ENCODE measurements at places on chromosomes 2 and 18.

- DNase-seq = no peak
Measured at GRCh38 chr2:65710779-65711295, 278.4 kb upstream of the SPRED2 start.

DNA sequence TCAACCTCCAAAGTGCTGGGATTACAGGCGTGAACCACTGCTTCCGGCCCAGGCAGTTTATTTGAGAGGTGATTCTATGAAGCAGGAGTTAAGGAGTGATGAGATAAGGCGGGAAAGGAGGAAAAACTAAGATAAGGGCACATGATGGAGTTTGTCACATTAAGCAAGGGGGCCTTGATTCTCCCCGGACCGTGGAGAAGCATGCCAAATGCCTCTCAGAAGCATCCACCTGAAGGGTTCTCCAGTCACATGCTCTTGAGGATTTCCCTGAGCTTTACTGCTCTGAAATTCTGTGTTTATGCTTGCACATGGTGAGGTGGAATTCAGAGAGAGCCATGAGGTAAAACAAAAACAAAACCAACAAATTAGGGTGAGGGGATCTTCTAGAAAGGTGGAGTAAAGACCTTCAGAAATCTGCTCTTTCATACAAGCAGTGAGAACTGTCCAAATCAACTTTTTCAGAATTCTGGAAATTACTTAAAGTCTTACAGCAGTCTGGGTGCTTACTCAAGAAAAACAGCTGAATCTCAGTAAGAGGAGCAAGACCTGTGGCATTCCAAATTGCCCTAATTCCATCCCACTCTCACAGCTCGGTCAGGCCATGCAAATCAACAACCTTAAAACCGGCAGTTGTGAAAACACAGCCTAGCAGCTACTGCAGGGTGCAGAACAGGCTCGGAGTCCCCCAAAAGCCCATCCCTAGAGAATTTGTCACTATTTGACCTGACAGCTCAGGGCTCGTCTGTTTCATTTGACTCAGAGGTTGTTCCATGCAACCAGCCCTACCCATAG is 69.1 kb upstream of the CTLA4 start:
- no peak for DNase-seq

- no peak for DNase-seq
Measured at GRCh38 chr2:54962935-54963440, 87.3 kb downstream of the RTN4 start.

- no peak for DNase-seq
Measured at GRCh38 chr18:30754846-30755245, 287.7 kb downstream of the DSC3 start.

- no peak for DNase-seq
Measured at GRCh38 chr18:1350931-1351450, 446.3 kb downstream of the ADCYAP1 start.

DNA sequence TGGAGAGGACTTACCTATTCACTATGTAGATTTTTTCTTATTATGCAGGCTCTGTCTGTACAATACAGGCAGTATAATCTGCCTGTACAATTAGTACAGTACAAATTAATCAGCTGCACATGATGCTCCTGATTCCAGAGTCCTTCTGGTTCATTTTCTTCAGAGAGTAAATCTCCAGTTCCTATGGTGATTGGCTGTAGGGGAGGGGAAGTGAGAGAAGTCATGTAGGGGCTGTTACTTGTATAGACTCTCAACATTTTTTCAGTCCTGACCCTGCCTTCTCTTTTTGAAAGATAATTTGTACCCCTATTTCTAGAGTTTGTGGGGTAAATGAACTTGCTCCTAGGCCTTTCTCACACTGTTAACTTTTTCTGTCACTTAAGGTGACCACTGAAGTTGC is 54.5 kb downstream of the PTPN4 start:
- DNase-seq = no peak

DNA sequence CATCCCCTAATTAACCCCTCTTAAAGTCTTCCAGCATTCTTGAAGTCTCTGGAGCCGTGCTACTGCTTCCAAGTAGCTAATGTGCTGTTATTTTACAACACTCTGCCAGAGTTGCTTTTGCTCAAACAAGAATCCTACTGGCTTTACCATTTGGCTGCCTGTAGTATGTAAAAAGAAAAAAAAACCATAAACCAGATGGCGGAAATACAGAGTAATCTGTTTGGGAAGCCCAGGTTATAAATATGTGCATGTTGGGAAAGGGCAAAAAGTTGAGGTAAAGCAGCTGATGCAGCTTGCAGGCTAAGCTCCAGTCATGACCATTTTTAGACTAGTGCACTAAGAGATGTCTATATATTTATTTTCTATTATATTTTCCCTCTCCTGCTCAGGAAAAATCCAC is 313.2 kb upstream of the ETAA1 start:
- DNase-seq = no peak

DNA sequence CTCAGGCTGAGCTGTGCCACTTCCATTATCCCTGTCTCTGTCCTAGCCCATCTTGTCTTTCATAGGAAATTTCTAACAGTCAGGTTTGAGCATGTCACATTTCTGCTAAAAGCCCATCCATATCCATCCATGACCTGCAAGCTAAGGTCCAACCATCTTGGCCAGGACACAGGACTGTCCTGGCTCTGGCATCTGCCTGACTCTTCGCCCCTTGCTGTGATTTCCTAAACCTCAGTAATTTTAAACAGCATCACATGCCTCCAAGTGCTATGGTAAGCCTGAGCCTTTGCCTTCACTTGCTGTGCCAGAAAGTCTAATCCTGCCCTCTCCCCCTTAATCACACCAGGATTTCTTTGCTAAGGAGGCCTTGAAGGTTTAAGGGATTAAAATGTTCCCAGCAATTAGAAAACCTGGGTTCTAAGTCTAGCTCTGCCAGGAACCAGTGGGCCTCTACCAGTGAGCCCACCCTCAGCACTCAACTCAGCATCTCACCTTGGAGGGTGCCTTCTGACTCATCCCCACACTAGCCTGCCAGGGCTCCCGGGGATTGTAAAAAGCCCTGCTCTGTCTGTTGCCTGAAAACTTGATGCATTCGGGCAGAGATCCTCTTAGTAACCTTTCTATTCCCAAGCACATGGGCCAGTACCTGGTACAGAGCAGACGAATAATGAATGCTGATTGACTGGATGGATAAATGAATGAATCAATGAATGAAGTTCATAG is 411.0 kb downstream of the LRATD1 start:
- no peak for DNase-seq

- no peak for DNase-seq
Measured at GRCh38 chr18:37313624-37314023, 252.0 kb downstream of the CELF4 start.

DNA sequence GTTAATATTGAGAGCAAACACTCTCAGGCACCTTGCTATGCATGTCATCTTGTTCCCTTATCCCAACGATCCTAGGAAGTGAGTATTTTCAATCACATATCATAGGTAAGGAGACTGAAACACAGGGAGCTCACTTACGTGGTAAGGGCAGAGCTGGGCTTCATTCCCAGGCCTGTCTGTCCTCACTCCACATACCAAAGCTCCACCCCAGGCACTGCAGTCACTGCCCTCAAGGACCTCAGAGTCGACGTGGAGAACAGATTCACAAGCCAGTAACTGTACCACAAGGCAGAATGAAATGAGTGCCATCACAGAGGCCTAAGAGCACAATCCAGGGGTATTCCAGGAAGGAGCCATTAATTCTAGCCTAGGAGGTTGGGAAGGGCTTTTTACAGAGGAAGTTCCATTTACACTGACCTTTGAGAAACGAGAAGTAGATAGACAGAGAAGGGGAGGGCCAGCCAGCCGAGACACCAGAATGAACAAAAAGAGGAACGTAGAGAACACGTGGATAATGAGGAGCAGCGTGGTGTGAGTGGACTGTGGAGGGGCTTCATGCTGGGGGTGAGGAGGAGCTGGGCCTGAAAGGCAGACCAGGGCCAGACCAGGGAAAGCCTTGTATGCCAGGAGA is 48.6 kb downstream of the KIAA2012 start:
- DNase-seq = no peak

All from GOT3 (cell line).